ENCODE measurements at places on chromosomes 7 and 10.

DNA sequence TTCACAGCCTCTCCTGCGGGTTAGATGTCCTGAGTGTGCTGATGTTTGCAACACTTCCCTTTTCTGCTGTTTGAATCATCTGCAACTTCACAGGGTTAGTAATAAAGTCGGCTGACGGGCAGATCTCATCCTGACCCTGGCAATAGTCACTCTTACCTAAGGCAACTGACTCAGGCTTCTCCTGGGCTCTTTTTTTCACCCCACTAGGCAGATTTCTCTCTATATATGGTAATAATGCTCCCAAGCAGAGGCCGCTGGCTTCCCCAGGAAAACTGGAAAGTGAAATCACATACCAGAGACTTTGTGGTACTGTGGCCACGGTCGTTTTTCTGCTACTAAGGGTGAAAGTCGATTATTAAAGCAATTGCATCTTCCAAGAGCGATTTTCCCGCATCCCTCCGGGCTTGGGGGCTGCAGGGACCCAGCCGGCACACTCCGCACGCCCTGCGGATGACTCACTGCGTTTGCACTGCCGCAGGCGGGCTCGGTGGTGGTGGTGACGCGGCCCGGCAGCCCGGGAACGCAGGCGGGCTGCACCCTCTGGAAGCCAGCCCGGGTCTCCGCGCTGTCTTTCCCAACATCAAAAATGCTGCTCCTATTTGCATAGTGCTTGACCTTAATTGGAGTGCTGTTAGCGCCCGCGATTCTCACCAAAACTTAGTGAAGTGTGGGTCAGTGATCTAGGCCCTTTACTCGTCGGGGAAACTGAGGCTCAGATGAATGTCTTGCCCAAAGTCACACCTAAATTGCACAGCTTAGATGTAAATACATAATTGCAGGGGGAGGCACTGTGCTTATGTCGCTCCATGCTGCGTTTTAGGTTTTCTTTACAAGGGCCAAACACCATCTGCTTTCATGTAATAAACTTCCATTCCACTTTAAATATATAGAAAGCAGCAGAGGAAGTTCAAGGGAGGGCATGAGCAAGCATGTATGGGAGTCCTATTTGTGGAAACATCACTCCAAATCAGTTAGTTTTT is 47.6 kb upstream of the ITGB1 start:
- DNase-seq: peak; percentile 5

GRCh38 chr10:95537542-95537927 is 23.6 kb downstream of the SORBS1 start:
- DNase-seq: no peak

- no peak for DNase-seq
These were observed 138.3 kb downstream of the LRRN3 start for GRCh38 chr7:111229181-111229740.

DNA sequence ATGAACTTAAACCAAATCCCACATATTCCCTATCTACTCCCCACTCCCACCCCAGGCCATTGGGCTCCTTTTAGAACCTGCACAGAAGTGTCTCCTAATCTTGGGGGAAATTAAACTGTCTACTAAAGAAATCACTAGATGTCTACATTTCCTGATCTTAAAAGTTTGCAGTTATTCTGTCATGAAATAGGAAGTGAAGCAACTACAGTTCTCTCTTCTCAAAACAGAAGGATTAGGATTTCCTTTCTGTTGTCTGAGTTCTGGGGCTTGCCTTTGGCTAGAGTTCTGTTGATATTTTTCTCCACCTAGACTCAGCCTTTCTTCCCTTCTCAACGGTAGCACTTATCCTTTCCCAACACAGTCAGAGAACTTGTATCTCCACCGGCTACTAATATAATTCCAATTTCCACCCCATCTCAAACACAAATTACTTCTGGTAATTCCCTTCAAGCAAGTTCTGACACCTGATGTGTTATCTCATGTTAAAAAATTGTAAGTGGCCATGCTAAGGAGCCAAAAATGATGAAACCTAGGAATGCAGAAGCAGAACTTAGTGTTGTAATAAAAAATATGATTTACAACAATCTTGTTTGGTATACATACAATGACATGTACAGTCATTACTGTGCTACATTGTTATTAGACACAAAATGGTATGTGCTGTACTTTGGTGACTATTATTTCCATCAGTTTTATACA is 12.1 kb downstream of the OR9A4 start:
- no peak for DNase-seq

- DNase-seq: peak; percentile 46
These were observed 26.7 kb downstream of the MICALL2 start for GRCh38 chr7:1432411-1433082.

GRCh38 chr10:30215141-30215540 is 133.9 kb downstream of the MTPAP start:
- no peak for DNase-seq

DNA sequence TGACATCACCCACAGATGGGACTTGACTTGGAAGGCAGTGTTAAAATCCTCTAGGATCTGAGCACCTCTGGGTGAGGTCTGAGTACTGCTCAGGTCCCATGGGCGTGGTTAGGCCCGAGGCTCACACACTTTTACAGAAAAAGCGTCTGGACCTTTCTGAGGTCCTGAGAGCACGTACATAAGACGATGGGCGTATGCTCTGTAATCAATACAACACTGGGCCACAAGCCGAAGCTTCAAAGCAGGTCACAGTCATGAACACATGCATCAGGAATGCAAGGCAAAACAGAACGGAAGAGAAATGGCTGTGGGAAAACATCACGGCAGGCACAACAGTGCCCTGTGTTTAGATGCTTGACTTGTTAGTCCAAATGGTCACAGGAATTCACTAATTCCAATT is 112.2 kb downstream of the LARP4B start:
- no peak for DNase-seq

- DNase-seq: no peak
These were observed 9.6 kb downstream of the SFXN2 start for GRCh38 chr10:102723989-102724388.

DNA sequence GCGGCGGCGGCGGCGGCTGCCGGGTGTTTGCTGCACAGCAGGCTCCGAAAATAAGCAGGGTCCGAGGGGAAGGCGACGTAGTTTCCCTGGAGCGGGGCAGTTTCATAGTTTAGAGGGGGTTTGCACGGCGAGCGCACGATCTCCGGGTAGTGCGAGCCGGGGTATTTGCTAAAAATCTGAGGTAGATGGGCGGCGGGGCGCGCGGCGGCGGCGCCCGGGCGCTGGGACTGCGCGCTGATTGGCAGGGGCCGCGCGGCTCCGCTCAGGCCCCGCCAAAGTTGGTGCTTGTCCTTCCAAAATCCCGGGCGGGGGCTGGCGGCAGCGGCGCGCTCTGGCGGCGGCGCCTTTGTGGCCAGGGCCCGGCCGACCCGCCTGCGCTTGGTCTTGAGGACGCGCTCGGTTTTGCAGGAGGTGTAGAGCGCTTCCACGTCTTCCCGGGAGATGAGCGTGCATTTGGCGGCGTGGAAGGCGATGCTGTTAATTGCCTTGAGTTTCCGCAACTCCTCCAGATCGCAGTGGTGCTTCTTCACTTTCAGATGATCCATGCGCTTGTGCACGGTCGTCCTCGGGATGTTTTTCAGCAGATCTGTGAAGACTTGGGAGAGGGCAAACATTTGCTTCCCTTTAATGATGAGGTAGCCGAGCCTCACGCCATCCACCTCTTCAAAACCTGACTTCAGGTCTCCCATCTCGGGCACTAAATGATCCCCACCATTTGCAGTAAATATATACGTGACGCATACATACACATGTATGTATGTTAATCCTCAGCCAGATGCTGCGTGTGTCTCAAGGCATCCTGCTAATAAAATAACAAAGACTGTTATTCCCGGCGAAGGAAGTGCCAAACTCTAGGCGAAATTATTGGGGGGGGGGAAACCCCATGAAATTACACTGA is 8.1 kb downstream of the SKIDA1 start:
- DNase-seq: peak; percentile 41

GRCh38 chr7:31022726-31023125 is 29.4 kb upstream of the ADCYAP1R1 start:
- DNase-seq: no peak

DNA sequence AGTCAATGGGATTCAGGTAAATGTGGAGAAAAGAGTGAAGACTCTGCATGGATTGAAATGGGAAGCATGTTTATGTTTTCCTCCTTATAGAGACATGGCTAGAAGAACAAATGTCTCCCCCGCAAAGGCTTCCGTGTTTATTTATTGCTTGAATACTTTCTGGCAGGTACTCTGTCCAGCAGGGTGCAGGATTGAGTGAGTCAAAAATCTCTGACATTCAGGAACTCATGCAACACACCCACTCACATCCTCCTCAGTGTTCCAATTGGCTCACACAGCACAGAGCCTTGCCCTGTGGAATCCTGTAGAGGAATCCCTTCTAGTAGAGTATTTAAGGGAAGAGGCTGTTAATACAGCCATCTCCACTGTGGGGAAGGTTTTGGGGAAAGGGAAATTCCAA is 290.3 kb upstream of the VWC2 start:
- no peak for DNase-seq

- DNase-seq: no peak
These were observed 20.8 kb upstream of the PAX2 start for GRCh38 chr10:100724531-100725027.

GRCh38 chr7:140003913-140004382 is 58.8 kb downstream of the PARP12 start:
- no peak for DNase-seq

GRCh38 chr10:16870331-16870730 is 53.1 kb upstream of the RSU1 start:
- no peak for DNase-seq

GRCh38 chr10:24440817-24441797 is 232.2 kb downstream of the KIAA1217 start:
- DNase-seq: no peak

DNA sequence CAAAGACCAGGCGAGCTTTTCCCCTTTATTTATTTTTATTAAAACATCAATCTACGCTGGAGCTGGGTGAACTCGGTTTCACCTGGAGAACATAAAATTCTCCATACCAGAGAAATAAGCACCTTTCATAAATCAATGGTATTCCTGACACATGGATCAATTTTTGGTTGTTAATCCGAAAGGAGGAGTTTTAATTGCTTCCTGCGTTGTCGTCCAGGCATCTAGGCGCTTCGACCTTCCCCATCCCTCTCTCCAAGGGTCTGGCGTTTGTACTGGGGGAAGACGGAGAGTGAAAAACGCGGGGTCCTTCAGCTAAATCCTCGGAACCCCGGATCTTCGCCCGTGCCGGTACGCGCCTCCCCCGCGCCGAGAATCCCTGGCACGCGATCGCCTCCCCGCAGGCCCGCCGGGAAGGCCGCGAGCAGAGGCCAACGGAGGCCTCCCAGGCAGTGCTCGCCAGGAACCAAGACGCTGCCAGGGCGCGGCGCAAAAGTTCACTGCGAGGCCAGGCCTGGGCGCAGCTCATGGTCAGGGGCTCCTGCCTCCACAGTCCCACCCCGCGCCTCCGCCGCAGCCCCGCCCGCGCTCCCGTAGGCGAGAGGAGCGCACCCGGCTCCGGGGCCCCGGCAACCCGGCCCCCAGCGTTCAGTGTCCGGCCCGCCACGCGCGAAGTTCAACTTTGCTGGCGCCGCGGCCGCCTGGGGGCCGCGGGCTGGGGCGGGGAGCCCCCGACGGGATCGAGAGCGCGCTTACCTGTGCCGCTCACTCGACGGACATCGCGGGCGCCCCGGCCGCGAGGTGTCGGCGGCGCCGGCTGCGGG is 8.3 kb upstream of the EBF3 start:
- no peak for DNase-seq

- no peak for DNase-seq
These were observed 66.8 kb downstream of the CACNA2D1 start for GRCh38 chr7:82376739-82377138.
